ENCODE measurements at places on chromosomes 5 and 9.

DNA sequence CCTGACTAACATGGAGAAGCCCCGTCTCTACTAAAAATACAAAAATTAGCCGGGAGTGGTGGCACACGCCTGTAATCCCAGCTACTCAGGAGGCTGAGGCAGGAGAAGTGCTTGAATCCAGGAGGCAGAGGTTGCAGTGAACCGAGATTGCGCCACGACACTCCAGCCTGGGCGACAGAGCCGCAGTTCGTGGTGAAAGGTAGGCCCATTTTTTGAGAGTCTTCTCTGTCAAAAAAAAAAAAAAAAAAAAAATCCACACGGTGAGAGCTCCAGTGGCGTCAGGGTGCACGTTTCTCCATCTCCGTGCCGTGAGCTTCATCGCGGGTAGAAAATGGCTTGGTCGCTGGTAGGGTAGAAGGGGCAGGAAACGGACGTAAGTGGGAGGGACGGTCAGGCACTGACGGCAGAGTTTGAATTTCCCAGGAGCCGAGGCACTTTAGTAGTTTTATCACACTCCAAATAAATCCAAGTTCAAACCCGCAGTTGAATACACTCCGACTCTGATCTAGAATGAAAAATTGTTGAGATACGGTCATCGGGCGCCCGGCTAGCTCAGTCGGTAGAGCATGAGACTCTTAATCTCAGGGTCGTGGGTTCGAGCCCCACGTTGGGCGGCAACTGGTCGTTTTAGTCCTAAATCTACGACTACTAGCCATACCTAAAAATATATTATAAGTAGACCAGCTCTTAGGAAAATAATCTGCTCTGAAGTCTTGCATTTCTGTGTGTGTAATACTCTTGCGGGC is 2.4 kb upstream of the TRIM7 start:
- DNase-seq: peak; percentile 82

DNA sequence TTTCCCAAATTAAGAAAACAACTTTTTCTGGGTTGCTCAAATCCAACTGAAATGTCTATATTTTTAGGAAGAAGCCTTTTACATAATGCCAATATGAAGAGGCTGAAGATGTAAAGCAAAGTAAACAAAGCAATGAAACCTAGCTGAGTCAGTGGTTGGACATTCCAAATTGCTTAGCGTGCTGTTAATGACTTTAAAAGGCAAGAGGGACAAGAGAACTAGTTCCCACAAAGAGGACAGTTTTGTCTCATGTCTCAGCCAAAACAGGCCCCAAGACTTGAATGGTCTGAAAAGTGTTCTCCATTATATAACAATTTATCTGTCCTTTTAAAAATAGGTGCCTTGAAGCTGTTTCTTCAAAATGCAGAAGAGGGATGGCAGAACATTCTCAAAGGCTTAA is 407.0 kb downstream of the ENC1 start:
- DNase-seq: no peak

- no peak for DNase-seq
Observed at GRCh38 chr5:136811086-136811485, 445.7 kb upstream of the TRPC7 start.

GRCh38 chr9:133935328-133936005 is 56.7 kb downstream of the VAV2 start:
- no peak for DNase-seq

DNA sequence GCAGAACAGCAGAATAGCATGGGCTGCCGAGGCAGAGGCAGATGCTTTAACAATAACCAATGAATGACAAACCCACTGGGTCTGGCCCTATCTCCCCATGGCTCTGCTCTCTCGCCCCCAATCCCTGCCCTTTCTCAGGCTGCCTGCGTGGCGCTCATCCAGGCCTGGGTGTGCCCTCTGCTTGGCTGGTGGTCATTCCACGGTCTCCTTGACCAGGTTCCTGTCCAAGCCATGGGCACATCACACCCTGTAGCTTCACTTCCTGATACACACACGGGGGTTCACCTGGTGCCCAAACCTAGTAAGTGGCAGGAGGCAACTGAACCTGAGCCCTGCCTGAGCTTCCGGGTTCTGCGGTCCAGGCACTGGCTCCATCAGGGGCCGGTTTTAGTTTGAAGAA is 87.6 kb downstream of the DAP start:
- no peak for DNase-seq

DNA sequence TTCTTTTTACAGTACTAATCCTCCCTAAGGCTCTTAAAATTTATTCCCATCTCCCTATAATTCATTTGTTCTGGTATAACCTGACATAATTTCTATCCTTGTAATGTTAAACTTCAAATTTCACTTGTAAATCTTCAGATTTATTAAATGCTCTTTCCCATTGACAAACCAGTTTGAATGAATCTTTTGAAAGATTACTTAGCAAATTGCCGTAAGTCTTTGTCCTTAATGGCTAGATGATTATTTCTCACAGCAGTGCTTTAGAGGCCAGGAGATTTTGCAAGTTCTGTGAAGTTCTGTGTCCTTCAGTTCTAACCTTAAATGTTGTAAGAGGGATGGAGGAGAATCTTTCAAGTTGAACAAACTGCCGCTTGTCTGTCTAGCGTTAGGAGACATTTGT is 4.2 kb downstream of the SLC44A1 start:
- DNase-seq: no peak

GRCh38 chr9:70220216-70220615 is 38.6 kb upstream of the SMC5 start:
- DNase-seq: no peak

GRCh38 chr5:173197375-173197891 is 37.6 kb downstream of the NKX2-5 start:
- no peak for DNase-seq

- no peak for DNase-seq
Observed at GRCh38 chr5:116299746-116300640, 215.2 kb downstream of the COMMD10 start.

GRCh38 chr9:68975365-68976043 is 38.4 kb downstream of the PRKACG start:
- no peak for DNase-seq

GRCh38 chr9:36831381-36832161 is 202.5 kb downstream of the PAX5 start:
- DNase-seq: no peak

DNA sequence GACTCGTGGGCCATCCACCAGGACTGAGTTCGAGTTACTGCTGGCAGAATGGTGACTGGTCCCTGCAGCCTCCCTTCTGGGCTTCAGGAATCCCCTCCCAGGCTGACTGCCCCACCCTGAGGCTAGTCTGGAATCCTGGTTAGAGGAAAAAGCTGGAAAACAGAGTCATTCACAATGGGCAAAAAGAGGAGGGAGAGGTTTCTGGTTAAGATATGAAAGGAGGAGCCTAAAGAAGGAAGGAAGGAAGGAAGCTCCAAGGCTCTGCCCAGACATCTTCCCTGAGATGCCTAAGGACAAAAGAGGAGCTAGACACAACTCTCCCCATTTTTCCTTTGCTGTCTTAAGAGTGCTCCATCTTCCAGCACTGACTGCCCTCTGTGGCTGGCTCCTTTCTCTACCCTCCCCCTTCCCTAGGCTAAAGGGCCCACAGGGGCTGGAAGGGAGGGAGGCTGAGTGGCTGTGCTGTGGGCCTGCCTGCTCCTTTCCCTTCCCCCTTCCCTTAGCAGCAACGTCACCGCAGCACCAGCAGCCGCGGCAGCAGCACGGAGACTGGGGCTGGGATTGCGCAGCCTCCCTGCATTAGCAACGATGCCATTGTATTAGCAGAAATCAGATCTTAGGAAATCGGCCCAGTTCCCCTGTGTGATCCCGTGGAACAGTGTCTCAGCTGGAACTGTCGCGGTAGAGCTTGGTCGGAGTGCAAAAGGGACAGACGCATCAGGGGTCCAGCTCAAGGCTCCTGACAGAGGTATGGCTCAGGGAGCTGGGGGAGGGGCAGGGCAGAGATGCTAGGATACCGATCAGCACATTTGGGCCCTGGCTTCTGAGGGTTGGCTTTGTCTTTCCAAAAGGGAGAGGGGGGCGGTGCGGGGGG is 48.7 kb downstream of the RUSC2 start:
- DNase-seq: no peak

DNA sequence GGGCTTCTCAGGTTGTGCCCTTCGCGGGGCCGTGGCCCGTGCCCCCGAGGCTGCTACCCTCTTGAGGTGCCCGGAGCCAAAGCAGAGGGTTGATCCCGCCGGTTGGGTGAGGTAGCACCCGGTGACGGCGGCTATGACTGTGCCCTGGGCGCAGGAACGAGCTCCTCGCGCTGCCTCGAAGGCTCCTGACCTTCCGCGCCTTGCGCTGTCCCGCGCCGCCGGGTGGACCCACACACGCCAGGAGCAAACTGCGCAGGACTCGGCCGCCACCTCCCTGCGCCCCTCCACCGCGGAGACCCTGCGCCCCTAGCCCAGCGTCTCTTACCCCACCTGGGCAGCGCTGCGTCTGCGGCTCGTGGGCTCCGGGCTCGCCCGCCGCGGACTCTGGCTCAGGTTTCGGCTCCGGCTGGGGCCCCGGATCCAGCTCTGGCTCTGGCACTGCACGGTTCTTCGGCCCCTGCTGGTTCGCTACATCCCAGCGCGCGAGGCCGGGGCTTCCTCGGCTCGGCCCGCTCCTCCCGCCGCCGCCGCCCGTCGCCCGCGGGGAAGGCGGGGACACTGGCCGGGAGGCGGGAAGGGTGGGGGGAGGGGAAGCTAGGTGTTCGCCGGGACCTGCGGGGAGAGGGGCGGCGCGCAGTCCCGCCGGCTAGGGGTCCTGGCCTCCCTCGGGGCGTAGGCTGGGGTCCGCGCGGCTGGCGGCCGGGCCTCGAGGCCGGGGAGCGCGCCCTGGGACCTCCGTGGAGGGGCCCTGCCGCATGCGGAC is 5.4 kb upstream of the PITX1 start:
- peak; percentile 62 for DNase-seq
